T-helper 9 cell (primary cell): ENCODE measurements at places on chromosomes 7 and 10.

DNA sequence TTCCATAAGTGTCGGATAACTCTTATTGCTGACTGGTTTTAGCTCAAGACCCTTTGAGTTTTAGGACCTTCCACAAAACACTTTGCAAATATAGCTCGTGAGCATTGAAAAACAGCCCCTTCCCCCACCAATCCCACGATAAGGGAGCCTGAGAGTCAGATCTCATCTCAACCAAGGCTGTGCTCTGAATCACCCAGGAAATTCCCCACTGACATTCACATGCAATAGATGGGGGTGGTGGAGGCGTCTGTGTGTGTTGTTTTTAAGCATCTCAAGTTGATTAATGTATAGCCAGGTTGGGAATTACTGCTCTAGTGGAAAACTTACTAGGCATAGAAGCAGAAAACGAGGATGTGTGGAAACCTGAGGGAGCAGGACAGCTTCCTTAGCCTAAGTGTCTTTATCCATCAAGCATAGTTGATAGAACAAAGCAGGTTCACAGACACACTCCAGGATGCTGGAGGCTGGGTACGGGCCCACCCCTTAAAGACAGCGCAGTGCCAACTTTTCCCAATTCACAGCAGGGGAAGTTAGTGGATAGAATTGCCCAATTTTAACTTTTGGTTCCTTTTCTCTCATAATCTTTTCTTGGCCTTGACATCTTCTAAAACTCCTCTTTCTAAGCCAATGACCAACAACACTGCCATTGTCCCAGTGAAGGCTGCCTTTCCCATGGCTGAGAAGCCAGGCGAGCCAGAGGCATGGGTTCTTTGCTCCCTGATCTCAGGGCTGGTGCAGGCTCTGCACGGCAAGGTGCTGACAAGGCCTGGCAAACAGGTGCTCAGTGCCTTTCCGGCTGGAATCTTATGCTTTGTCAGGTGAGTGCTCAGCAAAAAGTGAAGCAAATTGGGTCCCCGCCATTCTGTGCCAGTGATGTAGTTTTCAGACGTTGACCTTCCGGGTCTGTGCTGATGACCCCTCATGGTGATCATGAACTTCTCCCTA is 98.5 kb upstream of the INSIG1 start:
- DNase-seq = no peak

DNA sequence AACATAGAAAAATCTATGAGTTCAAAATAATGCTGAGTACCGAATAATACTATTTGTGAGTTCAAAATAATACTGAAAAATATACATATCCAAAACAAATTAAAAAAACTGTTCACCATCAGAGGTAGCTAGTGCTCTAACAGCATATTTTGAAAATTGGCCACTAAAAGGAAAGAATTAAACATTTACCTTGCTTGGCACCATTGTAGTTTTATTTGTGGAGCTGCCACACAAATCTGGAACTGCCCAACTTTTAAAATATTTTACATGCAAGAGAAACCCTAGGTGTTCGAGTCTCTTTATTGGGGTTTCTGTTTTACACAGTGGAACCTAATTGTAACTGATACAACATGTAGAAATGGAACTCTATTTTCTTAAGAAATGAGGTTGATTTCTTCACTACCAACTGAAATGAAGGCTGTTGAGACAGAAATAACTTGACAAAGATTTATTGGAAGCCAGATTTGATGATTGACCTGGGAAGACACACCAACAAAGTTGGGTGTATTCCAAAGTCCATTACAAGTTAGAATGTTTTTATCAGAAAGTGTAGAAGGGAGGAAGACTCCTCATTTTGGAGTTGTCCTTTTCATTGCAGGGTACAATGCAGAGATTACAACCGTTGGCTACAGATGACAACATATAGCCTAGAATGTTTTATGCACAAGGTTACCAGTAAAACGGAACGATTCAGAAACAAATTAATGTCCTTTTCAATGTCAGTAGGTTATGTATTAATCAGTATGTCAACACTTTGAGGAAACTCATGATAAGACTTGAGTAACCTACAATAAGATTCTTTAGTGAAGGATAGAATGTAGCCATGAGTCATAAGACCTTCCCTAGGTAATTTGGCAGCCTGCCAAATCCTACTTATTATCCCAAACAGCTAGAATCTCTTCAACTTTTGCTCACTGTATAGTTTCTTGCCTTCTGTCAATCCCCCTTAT is 73.8 kb upstream of the PAPSS2 start:
- no peak for DNase-seq

DNA sequence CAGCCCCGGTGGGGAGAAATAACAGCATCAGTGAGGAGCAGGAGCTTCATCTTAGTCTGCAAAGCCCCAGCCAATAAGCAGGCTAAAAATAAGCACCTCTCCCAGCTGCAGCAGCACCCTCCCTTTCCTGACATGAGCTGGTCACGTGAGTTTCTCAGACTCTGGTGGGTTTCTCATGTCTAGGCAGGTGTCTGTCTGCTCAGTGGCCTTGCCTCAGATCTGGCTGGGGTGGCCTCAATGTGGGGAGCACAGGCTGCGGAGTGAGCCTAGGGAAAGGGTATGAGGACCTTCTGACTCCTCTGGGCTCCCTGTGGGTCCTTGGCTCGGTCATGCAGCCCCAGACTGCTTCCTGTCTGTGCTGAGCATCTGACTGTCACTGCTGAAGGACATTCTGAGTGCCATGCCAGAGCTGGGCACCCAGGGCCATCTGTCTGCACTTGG is 81.6 kb upstream of the LRRC4 start:
- no peak for DNase-seq

- DNase-seq = no peak
Observed at GRCh38 chr10:100506596-100507356, 12.9 kb downstream of the SEC31B start.

DNA sequence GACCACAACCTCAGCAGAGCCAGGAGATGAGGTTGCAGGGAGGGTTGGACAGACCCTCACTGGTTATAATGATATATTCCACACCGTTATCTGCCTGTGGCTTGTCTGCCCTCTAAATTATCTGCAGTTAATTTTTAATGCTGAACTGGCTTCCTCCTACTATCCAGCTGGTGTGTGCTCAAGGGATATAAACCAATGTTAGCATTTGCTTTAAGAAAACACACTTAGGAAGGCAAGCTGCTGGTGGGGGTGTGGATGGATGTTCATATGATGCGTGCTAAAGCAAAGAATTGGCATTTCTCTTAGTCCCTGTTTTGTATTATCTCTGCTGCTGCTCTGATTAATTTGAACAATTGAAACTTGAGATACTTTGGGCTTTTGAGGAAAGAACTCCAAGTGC is 132.2 kb upstream of the NPVF start:
- DNase-seq = no peak

DNA sequence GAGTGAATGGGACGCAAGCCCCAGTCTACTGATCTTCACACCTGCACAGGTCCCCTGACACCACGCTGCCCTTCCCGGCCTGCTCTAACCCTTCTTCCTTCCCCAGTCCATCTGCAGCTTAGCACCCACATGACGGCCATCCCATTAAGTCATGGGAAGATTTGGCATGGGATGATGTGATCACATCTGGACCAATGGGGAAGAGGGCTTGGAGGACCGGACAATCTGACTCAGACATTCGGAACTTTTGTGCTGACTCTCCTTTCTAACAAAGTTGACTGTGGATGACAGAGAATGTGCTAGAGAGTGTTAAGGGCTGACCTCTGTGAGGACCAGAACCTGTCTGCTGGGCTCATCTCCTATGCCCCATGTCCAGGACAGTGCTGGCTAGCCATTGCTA is 15.6 kb downstream of the CXCL12 start:
- no peak for DNase-seq

DNA sequence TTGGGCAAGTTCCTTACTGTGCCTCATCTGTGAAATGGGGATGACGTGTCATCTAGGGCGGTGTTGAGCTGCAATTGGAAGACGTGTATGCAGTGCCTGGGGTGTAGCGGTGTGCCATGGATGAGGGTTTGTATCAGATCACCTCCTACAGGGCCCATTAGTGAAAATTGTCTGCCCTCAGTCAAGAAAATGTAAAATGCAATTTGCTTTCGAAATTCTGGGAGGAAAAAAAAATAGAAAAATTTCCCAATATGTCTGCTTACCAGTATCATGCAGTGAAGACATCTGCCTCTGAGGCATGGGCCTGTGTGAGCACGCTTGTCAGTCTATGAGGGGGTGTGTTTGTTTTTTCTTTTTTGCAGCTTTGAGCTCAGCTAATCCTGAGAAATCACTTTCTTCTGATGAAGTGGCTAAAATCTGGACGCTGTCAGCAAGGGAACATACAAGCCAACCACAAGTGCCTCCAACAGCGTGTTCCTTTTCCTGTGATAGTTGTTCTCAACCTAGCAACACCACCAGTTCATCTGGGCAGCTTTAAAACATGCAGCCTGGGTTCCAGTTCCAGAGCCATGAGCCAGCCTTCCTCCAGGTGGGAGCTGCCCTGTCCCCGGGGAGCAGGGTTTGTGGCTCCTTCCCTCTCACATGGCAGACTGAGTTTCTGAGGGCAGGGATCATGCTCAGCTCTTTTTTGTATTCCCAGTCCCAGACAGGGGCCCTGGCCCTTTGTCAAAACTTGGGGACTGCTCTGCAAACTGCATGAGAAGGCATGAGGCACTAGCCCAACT is 10.3 kb downstream of the FAM241B start:
- no peak for DNase-seq

DNA sequence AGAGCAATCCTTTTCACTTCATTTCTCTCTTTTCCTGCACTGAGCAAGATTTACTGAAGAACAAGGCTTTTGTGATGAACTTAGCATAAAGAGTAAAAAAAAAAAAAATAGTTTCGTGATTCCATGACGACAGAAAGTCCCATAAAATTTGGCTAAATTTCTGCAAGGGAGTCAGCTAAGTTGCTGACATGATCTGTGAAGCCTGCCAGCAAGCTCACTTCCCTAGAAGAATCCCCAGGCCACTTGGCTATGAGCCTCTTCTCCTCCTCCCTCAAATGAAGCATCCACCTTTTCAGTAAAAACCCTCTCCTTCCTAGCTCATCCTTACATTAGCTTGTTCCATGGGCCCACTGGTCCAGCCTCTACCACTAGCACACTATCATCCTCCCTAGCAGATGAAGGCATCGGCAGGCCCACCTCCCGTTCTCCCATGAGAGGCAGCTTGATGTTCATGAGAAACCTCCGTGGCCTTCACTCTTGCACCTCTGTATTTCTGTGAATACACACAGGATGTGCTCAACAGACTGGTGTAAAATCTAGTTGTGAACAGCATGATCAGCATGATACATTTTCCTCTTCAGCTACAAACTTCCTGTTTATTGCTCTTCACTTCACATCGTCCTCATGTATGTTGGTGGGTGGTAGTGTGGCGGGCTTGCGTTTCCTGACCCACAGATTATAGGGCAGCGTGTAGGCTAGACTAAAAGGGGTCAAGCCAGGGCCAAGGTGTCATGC is 30.9 kb downstream of the GIMAP8 start:
- DNase-seq = peak; percentile 31

DNA sequence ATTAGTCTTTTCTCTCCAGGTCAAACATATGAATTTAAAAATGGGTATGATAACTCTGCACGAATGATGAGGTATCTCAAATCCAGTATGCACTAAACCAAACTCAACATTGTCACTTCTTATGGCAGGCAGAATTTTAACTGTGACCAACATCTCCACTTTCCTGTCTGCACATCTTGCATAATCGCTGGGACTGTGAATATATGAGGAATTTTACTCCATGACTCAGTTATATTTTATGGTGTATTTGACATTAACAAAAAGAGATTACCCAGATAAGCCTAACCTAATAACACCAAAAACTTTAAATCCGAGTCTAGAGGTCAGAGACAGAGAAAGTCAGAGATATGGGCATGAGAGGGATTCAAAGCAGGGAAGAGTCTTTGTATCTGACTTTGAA is 454.5 kb upstream of the SEMA3D start:
- no peak for DNase-seq
